ENCODE measurements at places on chromosomes 5 and 9.

DNA sequence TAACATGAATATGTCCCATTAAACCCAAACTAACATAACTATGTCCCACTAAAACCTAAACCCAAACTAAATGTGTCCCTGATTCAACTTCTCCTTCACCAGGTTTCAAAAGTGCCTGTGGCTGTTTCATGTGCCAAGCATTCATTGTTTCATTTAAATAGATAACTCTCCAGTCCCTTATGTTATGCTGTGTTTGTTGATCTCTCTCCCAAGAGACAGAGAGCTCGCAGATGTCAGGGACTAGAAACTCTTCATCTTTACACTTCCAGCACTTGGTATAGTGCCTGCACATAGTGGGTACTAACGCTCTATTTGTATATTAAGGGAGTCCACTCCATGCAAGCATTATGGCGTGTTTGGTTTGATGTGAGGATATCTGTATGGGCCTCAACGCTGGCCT is 118.0 kb downstream of the GPBP1 start:
- no peak for DNase-seq

DNA sequence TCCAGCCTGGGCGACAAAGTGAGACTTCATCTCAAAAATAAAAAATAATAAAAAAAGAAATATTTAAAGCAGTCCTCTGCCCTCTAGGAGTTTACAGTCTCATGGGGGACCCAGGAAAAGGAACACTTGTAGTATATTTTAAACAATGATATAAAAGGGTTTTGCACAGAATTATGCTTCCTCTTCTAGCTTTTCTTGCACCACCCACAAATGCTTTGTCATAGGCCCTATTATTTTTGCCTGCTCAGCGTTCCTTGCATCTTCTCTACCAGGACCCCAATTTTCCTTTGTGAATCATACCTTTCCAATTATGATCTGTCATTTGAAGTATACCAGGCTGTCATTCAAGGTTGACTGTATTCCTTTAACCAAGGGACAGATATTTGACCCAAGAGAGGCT is 164.8 kb upstream of the CDKN2B start:
- DNase-seq: no peak

DNA sequence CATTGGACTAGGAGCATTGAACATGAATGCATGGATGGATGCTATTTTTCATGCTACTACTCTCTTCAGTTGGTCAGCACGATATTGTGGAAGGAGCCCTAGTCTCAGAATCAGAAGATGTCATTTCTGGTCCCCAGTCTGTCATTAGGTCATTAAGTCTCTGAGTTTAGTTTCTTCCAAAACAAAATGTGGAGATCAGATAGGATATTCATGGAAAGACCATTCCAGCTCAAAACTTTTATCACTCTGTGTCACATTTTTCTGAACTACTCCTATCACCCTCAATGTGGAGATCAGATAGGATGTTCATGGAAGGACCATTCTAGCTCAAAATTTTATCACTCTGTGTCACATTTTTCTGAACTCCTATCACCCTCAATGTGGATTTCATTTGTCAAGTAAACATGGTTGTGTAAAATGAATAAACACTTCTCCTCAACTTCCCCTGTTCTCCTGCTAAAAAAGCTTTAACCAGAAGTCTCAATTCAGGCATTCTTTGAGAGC is 296.8 kb downstream of the MRPS30 start:
- DNase-seq: no peak

DNA sequence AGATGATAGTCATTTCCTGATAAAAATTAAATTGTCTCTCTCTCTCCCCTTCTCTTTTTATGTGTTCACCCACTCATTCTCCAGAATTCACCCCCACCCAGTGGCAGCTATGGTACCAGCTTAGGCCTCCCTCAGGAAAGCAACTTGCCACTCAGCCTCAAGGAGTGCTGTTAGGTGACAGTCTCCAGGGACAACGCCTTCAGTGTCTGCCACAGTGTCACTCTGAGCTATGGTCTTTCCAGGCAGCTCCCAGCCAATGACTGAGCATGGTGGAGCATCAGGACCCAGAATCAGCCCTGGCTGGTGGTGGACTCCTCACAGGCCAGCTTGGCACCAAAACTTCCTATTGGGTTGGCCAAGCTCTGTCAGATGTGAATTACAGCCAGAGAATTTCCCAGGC is 140.9 kb upstream of the PIK3R1 start:
- no peak for DNase-seq

DNA sequence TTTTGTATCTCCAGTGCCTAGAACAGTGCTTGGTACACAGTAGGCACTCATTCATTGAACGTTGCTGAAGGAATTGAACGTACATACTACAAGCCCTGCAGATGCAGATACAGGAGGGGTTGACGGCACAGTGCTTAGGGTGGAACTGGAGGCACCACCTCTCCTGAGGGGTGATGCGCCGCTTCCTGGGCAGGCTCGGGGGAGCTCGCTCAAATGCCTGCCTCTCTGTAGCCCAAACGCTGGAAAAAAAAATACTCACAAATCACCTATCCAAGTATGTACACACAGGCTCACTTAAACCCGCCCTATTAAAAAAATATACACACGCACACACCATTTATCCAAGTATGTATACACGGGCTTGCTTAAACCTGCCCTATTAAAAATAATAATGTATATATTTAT is 536 bp upstream of the COMMD10 start:
- DNase-seq: no peak

DNA sequence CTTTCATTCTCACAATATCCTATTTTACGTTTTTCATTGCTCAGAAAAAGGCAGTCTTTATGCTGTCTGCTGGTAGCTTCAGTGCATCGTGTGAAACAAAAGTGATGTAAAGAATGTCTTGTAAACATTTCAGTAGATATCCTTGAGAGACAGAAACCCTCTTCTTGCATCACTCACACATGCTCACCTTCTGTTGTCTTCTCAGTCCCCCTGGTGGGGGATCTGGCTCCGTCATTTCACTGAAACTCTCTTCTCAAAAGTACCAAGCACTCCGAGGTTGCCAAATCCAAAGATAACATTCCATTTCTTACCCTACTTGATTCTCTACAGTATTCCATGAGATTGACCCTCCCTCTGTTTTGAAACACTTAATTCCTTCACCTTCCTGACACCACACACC is 46.1 kb upstream of the PCA3 start:
- no peak for DNase-seq

DNA sequence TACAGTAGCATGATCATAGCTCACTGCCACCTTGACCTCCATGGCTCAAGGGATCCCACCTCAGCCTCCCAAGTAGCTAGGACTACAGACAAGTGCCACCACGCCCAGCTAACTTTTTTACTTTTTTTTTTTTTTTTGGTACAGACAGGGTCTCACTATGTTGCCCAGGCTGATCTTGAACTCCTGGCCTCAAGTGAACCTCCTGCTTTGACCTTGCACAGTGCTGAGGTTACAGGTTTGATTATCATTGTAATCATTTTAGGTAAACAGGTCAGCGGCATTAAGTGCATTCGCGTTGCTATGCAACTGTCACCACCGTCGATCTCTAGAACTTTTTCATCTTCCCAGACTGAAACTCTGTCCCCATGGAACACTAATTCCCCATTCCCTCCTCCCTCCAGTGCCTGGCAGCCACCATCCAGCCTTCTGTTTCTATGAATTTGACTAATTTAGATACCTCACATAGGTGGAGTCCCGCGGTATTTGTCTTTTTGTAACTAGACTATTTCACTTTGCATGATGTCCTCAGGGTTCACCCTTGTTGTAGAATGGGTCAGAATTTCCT is 5.8 kb upstream of the CARD19 start:
- DNase-seq: no peak

- DNase-seq: no peak
Observed at GRCh38 chr5:107964722-107965121, 294.0 kb upstream of the EFNA5 start.

GRCh38 chr5:11642438-11642837 is 261.8 kb downstream of the CTNND2 start:
- DNase-seq: no peak

GRCh38 chr5:12080761-12081160 is 176.5 kb upstream of the CTNND2 start:
- no peak for DNase-seq

DNA sequence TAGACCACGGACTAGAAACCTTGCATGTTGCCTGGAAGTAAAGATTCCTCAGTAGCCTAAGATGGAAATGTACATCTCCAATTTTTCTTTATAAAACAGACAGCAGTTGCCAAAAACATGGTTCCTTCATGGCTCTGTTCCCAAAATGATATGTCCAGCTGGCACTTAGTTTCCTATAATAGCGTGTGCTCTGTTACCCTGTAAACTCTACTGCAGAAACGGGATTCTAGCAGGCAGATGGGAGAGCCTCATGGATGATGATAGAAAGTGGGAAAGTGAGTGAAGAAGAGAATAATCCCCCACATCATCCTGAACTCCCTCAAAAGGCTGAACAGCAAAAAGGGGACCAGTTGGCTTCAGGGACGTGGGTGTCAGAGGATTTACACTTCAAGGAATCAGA is 118.2 kb downstream of the FRMD3 start:
- DNase-seq: no peak

DNA sequence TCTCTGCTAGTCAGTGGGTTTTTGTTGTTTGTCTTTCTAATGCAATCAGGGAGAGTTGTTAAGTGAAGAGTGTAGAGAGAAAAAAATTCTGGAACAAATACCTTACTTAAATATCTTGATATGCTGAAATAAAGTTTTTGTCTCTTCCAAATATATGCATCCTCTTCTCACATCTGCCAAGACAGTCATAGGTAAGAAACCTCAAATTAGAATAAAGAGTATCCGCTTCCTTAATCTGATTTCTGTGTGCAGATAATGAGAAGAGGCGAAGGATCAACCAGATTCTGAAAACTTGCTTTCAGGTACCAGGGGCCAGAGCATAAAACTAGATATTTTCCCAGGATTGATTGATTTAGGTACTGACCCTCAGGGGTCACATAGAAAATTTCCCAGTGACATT is 11.3 kb upstream of the IL6ST start:
- no peak for DNase-seq

DNA sequence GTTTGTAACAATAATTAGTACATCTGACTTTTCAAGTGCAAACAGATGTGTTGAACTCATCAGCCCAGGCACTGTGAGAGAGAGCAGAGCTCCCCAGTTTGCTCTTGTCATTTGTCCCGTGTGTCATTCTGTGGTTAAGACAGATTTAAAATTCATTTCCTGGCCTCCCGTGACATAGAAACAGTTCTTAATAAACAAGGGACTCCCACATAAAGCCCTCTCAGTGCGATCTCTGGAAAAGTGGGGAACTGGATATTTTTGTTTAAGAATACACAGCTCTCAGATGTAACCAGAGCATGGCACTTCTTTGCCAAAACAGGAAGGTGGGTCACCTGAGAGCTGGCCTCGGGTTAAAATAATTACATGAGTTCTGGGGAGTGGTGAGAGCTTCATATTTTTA is 58.6 kb downstream of the PRKACG start:
- no peak for DNase-seq

- DNase-seq: no peak
Observed at GRCh38 chr9:26850995-26851394, 41.6 kb downstream of the CAAP1 start.

GRCh38 chr9:80811003-80811402 is 878.3 kb downstream of the TLE1 start:
- DNase-seq: no peak

DNA sequence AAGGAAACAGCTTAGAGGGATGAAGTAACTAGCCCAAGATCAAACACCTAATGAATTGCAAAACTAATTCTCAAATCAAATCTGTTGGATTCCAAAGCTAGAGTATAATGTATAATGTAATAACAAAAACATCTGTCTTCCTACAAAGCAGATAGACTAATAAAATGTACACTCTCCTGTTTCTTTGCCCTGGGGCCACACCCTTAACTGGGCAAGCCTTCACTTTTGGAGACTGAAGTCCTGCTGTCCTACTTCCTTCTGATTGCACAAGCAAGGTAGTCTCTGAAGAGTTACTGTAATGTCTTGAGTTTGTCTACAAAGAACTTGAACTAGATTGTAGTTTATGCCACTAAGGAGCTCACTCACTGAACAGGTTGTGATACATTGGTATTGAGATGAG is 2.5 kb downstream of the TTC1 start:
- no peak for DNase-seq

DNA sequence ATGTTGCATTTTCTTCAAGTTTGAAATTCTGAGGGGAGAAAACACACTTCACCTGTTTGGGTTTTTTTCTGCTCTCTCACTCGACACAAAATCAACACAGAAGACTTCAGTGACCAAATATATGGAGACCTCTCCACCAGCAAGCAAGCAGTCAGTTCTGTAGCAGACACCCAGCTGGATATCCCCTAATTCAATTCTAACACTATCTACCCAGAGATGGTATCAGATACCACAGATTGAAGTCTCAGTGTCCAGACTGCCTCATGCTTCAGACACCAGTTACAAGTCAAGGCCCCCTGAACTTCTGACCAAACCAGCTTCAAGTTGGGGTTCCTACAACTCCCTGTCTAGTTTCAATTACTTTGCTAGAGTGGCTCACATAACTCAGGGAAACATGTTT is 97.8 kb downstream of the INVS start:
- DNase-seq: no peak

- no peak for DNase-seq
Observed at GRCh38 chr5:164597293-164597900, 1092.0 kb downstream of the MAT2B start.

DNA sequence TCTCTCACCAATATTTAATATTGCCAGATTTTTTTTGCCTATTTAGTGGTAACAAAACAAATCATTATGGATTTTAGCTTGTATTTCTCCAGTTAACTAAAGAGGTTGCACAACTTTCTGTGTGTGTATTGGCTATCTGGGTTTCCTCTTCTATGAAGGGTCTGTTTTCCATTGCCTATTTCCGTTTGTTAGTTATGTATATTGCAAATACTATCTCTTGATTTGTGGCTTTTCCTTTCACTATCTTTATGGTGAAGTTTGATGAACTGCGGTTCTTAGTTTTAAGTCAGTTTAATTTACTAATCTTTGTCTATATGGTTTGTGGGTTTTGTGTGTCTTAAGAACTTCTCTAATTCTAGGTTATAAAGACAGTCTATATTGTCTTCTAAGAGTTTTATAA is 136.3 kb downstream of the CEP120 start:
- DNase-seq: no peak

- no peak for DNase-seq
Observed at GRCh38 chr5:59204114-59204897, 621.4 kb downstream of the RAB3C start.

DNA sequence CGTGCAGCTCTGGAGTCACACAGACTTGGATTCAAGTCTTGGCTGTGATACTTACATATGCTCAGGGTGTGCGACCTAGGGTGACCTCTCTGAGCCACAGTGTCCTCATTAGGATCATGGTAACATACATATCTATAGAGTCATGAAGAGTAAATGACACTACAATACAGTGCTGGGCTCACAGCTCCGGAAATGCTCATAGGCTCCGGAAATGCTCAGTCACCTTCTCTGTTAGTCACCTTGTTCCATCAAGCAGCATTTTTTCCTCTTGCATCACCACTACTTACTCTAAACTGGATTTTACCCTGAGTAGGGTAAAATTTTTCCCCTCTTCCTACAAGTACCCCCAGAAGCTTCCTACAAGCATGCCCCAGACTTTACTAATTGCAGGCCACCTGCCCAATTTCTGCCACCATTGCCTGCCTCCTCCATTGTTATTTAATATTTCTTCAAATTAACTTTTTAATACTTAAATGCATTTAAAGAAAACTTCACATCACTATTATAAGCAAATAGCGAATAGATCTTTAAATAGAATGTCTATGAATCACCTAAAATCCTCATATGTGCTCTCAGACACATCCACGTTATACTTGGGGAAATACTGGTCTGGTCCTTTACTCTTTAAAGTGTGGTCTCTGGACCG is 147.6 kb upstream of the SPRY4 start:
- DNase-seq: peak; percentile 46

GRCh38 chr5:143227301-143227700 is 176.2 kb downstream of the NR3C1 start:
- DNase-seq: no peak

Measured in activated naive CD4-positive, alpha-beta T cell treated with anti-CD3 and anti-CD28 coated beads, Interleukin-2, amount 50 U/mL, for 16 hours (primary cell).